T-cell (primary cell): ENCODE measurements at places on chromosomes 3 and 15.
A peak's percentile ranks its signal among the peaks of the same experiment; 100 is the strongest.

GRCh38 chr3:153043729-153044328 lies 118.2 kb upstream of the RAP2B start:
- DNase-seq: no peak

GRCh38 chr3:31503456-31503855 lies 29.3 kb upstream of the STT3B start:
- DNase-seq: no peak

GRCh38 chr15:53197426-53197839 lies 407.3 kb upstream of the ONECUT1 start:
- DNase-seq: no peak

DNA sequence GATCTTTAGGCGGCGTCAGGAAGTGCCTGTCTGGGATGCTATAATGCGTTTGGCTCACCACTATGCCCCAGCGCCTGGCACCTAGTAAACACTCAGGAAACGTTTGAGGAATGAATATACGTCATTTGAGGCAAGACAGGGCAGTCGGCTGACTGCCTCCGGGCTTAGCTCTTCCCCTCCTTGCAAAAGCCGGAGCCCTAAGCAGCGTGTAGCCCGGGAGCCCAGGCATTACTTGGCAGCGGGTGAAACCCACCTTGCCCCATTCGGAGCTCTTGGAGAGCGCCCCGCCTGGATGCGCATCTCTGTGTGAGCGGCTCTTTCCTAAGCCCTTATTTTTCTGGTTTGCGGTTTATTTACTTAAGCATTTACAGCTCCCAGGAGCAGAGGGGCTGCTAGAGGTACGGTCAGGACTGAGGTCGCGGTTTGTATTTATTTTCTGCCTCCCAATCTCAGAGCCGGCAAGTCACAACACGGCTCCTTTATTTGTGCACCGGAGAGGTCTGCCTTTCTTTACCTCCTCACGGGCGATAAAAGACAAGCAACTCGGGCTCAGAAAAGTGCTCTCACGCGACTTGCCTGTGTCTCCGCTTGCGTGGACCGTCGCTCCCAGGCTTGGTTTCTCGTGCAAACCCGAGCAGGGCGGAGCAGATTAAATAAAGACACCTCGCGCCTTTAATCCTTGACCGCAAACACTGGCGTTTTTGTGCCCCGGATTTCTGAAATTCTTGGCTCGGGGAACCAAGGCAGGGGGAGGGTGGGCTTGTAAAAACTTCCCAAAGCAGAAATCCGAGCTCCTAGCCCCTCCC lies 737 bp upstream of the ITPR1 start:
- no peak for DNase-seq

DNA sequence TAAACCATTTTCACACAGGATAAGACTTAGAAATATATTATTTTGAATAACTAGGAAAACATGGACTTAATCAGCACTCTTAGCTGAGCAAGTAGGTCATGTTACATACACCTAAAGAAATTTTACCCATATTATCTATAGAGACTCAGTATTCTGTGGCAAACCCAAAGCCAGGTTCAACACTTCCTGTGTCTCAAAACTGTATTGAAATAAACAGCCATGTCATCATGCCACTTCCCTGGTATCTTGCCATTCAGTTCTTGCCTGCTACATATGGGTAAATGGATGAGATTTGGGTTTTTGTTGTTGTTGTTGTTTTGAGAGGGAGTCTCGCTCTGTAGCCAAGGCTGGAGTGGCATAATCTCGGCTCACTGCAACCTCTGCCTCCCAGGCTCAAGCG lies 141.5 kb upstream of the PLXND1 start:
- DNase-seq: no peak

GRCh38 chr3:146250449-146251382 lies at the start of gene PLSCR4:
PLSCR4 (minus strand) TSS chr3:146251105; CDS start chr3:146222071, 29,034 bp downstream.
- no peak for DNase-seq

- DNase-seq: no peak
Measured at GRCh38 chr15:100714034-100714748, 111.8 kb downstream of the ASB7 start.

- DNase-seq: no peak
Measured at GRCh38 chr3:10285272-10286132, 7.2 kb downstream of the GHRL start.

- DNase-seq: no peak
Measured at GRCh38 chr3:169020371-169020770, 643.1 kb downstream of the MECOM start.

- DNase-seq: no peak
Measured at GRCh38 chr3:126157083-126157768, 23.2 kb downstream of the ALDH1L1 start.

DNA sequence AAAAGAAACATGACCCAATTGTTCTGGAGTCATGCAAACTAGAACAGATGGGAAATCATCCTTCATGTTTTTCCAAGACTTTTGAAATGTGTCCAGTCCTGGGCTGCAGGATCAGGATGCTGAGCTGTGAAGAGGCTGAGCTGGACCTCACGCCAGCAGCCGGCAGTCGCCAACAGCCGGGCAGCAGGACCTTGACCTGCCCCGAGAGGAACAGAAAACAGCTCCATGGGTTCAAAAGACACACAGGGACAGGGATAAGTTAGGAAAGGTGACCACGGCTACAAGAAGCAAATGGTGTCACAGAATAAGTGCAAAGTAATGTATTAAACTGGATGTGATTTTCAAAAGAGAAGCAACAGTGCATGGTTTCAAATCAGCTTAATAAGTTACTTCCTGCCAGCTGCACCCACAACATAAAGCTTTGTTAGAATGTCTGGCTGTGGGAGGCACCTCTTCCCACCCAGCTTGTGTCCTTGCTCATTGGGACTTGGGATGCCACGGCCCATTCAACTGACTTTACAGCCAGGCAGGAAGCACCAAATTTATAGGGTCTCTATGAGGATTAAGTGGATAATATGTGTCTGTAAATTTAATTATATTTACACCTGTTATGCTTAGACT lies 266.4 kb downstream of the GABRG3 start:
- DNase-seq: no peak

GRCh38 chr15:82851306-82851850 lies 42.0 kb downstream of the WHAMM start:
- DNase-seq: no peak

DNA sequence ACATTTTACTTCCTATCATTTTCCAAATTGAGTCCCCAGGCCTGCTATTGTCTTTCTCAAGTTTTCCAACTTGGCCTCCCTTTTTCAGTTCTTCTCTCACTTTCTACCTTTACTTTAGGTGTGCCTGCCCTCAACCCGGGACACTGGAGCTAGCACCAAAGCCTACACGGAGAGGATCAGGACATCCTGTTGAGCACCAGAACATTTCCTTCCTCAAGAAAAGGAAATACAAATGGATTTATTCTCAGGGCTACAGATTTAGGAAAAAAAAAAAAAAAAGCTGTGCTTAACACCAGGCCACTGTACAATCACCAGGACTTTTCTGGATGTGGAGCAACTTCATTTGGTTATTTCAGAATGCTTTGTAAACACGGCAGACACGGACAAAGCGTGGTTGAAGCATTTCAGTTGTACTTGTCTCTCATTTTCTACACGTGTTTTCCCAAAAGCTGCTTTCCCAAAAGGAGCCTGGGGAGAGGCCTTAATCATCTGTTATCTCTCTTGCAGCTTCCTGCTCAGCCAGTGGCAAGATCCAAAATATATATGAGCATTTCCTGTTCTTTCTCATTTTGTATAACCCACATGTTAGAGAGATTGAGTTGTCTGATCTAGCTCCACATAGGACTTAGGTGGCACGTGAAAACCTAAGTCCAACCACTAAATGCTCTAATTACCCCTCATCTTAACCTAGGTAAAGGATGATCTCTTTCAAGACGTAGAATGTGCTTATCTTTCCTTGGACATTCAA lies 15.5 kb upstream of the ATP1B3 start:
- no peak for DNase-seq

GRCh38 chr3:126369490-126369889 lies 12.3 kb upstream of the KLF15 start:
- DNase-seq: no peak

DNA sequence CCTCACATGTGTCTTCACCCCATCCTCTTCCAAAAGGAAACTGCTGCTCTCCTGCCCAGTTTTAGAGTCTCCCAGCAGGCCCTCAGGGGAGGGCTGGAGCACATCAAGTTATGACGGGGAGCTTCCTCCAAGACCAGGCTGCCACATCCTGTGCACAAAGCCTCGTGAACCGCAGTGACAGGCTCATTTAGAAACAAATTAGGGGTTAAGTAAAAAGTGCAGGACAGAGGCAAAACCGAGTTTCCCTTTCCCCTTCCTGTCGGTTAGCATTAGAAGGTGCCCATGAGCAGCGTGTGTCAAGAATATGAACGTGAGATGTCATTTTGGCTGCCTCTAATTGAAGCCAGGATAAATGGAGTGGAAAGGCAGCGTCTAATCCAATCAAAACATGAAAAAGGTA lies 199.7 kb downstream of the ARRDC4 start:
- peak; percentile 25 for DNase-seq

- DNase-seq: no peak
Measured at GRCh38 chr3:41207355-41207754, 8.1 kb downstream of the CTNNB1 start.

GRCh38 chr3:167739190-167739810 lies 3.8 kb downstream of the SERPINI1 start:
- no peak for DNase-seq

- DNase-seq: no peak
Measured at GRCh38 chr3:159734681-159735080, 254.0 kb upstream of the IL12A start.

DNA sequence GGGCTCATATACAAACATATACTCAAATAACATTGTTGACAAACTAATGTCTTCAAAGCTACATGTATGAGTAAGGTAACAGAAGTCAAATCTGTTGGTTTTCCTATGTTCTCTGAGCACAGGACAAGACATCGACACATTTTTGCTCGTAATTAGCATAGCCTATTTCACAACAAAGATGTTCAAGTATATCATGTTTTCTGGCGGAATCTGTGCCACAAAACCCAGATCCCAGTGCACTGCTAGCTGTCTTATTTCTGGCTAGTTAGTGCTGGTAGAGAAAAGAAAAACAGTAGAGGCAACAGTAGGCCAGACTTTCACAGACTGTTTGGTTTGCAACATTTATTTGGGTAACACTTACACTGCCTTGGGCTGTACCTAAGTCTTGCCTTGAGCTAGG lies 51.2 kb downstream of the RUBCN start:
- no peak for DNase-seq
